ENCODE measurements at places on chromosomes 12 and 14.

GRCh38 chr12:109727039-109727723, 13.6 kb downstream of the FAM222A start:
- DNase-seq = no peak

DNA sequence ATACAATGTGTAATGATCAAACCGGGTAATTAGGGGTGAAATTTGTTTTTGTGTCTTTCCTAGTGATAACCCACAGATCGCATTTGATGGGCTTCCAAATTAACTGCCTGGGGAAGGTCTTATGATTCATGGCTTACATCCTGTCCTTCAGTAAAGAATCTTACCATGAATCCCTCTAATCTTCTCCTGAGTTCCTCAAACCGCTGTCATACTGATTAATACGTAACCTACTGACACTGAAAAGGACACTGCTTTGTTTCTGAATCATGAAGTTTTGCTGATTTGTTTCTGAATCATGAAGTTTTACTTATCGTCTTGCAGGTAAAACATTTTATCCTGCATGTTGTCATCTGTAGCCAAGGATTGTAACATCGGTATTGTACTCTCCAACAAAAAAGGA, 52.0 kb upstream of the CRY1 start:
- DNase-seq = no peak

DNA sequence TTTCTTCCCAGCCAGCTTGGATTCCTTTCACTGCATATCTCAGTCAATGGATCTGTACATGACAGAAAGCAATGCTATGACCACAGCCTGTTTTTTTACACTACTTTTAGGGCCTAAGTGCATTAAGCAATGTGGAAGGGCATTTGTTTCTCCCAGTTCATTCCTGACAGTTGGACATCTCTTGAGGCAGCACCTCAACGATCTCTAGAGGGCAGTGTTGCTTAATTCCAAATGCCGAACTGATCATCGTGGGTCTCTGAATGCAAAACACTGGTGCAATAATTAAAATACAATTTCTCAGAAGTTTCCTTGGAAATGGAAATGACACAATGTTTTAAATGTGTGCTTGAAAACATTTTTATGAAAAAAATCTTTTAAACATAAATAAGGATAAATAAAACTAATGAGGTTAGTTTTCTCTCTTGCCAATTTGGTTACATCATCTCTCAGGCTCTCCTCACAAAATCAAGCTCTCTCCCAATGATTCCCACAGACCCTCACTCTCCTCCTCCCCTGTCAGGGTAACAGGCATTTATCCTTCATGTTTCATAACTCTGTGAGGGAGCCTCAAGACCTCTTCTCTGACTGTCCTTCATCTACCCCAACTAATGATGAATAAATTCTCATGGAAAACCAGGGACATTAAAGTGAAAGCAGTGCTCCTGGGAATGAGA, 192.4 kb upstream of the SLC16A7 start:
- no peak for DNase-seq

DNA sequence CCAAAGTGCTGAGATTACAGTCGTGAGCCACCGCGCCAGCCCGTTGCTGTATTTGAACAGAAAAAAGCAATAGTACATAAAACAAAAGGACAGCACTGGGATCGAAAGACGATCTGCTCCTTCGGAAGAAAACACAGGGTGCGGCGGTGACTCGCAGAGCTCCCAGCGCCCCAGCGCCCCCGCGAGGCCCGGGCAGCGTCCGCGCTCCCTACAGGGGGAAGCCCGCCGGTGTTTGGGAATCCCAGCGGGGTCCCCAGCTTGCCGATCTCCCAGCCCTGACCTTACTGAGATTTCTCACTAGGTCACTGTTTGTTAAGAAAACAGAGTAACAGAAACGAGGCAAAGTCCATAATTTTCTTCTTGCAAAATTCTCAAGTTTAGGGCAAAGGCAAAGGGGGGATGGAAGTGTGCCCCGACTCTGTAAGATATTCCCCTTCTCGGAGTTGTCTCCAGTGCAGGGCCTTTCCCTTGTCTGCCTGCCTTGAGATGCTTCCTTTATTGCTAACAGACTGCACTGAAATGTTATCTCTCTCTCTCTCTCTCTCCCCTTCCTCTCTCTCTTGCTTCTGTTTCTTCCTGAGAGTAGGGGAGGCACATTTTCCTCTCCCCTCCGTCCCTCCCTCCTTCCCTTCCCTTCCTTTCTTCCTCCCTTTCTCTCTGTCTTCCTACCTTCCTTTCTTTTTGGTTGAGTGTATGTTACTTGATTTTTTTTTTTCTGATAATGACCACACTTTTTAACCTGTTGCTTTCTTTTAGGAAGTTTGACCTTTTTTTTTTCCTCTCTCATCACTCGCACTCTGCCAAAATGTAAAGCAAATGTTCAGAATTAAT, 91.9 kb downstream of the TMEM30B start:
- no peak for DNase-seq

DNA sequence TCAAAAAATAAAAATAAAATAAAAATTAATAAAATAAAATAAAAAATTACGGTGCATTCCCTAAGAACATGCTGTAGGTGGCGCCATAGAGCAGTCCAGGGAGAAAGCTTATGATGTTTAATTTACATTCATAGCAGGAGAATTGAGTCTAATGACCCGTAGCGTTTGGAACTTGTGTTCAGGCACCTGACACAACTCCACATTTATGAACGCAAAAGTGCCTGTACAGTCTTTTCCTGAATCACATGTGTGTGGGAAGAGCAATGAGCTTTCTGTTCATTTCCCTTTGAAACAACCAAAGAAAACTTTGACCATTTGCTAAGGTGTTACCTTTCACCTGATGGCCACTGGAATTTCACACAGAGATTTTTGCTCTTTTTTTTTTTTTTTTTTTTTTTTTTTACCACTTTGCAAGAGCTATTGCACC, 60.6 kb upstream of the KCNA1 start:
- DNase-seq = no peak

DNA sequence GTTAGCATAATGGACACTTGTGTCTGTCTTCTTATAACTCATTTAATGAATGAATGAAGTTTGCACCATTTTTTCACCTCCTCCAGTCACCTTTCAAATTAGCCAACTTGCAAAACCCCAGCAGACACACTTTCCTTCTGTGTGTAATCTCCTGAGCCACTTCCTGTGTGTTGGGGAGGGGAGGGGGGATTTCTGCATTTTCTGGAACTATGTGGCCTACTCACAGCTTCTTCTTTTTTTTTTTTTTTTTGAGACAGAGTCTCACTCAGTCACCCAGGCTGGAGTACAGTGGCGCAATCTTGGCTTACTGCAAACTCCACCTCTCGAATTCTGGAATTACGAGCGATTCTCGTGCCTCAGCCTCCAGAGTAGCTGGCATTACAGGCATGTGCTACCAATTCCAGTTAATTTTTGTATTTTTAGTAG, 4.1 kb upstream of the SERPINA1 start:
- peak; percentile 33 for DNase-seq

Measured in NK-92 treated with Interleukin-12 subunit alpha and Interleukin-12 subunit beta, amount 100 ng/mL, for 24 hours (cell line).